SK-MEL-5 (cell line): ENCODE measurements at places on chromosomes 4 and X. TPM values are rescaled to one million over a fixed set of nuclear protein-coding genes. Genes with fewer than 3 reads are reported as not detected.

Gene GPC3
- total RNA-seq = 0.16 TPM in 1 of 2 replicates, not detected in the other

Gene C4orf50
- 0.03 TPM in 2 replicates for total RNA-seq

Gene GPRASP1
- 0.48 and 0.83 TPM in 2 replicates for total RNA-seq

Gene SMIM9
- total RNA-seq = not detected in 2 replicates

Gene CXCL10
- total RNA-seq = not detected in 2 replicates

DNA sequence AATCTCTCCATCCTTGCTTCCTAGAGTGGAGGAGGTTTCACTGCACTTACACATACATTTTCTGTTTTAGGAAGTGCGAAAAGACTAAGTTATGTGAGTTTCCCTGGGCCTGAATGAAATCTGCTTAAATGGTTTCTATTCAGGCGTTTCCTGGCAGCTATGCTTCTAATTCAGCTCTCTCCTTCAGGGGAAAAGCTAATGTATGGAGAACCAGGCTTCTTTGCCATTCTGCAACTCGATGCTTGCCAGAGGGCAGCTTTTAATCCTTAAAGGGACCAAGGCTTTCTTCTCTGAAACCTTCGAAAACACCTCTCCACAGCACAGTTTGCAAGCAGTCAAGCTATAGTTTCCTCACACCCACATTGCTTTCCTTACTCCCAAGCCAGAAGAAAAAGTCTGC lies 89.5 kb upstream of the ARX start:
- no peak for DNase-seq

GRCh38 chrX:127943571-127943970 lies 108.6 kb downstream of the ACTRT1 start:
- DNase-seq = no peak

GRCh38 chrX:105738162-105738561 lies 84.2 kb upstream of the NRK start:
- no peak for DNase-seq

DNA sequence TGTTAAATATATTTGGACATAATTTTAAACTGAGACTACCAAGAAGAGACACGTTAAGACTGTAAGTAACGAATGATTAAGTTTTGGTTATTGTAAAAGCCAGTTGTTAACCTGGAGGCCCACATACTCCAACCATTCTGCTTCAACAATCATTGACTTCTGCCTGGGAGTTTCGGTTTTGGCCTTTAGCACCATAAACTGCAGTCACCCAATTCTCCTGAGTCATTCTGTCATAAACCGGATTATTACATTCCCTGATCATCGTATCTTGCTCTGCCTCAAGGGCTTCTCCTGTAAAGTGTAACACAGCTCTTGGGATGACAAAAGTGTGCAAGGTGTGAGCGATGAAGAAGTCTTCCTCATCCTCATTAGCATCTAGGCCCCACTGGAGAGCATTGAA lies 46.9 kb upstream of the PABPC1L2A start:
- no peak for DNase-seq

- no peak for DNase-seq
These were observed 35.5 kb upstream of the SMAD1 start for GRCh38 chr4:145446184-145446583.

DNA sequence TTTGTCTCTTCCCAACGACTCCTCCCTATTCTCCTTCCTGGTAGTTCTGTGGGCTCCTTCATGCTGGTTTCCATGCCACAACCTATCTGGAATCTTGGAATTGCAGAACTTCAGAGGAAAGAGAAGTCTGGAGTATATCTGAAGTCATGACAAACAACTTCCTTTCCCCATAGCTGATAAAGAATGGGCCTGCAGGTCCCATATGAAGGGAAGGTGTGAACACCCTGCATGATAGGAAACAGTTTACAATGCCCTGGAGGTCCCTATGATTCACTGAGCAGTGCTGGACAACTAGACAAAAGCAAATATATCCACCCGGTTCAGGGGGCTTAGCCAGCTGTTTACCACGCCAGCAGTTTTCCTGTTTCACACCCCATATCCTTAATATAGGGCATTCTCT lies 19.4 kb downstream of the FAM9C start:
- DNase-seq = no peak

- DNase-seq = peak; percentile 59
These were observed 390.1 kb downstream of the ANKRD50 start for GRCh38 chr4:124322234-124323065.

GRCh38 chr4:174198828-174199227 lies 84.6 kb downstream of the FBXO8 start:
- DNase-seq = peak; percentile 17

- DNase-seq = peak; percentile 27
These were observed 106.7 kb upstream of the PRKX start for GRCh38 chrX:3820167-3820566.

GRCh38 chr4:175540151-175540550 lies 271.9 kb downstream of the GPM6A start:
- DNase-seq = no peak

GRCh38 chrX:41022566-41022965 lies 62.7 kb upstream of the USP9X start:
- DNase-seq = peak; percentile 50

GRCh38 chr4:85128246-85129204 lies 162.0 kb upstream of the WDFY3 start:
- no peak for DNase-seq

DNA sequence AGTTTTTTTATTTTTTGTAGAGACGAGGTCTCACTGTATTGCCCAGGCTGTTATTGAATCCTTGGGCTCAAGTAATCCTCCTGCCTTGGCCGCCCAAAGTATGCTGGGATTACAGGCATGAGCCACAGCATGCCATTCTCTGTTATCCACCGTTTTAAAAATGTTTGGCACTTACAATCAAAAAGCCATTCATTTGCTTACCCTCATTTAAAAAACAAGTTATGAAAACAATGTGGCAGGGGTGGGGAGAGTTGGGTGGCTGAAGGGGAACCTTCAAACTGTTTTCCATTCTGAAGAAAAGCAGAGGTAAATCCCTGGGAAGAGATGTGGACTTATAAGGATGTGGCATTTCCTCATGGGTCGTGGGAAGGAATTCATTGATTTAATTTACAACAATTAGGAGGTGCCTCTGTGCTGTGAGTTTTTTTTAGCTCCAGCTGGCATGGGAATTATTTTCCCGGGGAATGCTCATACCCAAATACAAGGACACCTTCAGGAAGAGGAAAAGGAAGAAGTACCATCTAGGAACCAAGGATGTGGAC lies 103.5 kb downstream of the MID1 start:
- no peak for DNase-seq

DNA sequence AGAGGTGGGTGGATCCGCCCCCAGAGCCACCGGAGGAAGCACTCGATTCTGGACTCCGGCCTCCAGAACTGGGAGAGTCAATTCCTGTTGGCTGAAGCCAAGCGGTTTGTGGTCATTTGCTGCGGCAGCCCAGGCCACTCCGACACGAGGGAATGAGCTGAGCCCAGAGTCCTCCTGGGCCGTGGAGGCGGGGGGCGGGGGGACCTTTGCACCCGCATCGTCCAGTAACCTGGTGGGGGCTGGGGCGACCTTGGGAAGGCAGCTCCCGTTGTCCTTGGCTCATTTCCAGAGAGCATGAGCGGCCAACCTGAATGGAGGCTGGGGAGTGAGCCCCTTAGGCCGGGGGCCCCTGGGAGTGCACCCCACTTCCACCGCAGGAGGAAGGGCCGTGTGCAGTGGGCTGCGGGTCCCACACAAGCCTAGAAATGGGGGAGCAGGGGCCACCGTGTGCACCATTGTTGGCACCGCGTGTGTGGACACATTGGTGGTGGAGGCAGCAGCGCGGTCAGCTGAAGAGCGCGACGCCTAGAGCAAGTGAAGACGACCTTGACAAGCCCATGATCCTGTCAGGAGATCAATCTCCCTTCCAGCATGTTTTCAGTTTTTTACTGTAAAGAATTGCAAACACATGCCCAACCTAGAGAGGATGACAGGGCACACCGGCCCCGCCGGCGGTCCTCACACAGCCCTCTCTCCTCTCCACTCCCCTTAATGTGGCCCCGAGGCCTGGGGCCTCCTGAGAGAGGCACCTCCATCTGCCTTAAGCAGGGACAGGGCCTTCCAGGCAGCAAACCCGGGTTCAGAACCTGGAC lies 19.9 kb upstream of the DUSP9 start:
- no peak for DNase-seq

DNA sequence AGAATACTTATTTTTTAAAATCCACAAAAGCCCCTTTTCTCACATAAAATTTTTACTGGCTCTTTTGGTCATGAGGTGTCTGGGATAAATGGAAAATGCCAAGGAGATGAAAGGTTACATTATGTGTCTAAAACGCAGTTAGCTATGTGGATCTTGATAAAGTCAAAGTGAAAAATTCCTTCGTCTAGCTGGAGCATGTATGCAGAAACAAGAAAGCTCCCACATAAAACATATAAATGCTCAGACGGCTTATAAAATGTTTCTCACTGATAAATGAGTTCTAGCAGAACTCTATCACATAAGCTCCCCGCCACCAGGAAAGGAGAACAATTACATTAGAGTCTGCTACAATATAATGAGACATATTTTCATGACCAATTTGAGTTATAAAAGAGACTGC lies 83.8 kb downstream of the TBC1D9 start:
- peak; percentile 70 for DNase-seq

GRCh38 chrX:98422536-98422935 lies 1538.8 kb downstream of the RPA4 start:
- no peak for DNase-seq

DNA sequence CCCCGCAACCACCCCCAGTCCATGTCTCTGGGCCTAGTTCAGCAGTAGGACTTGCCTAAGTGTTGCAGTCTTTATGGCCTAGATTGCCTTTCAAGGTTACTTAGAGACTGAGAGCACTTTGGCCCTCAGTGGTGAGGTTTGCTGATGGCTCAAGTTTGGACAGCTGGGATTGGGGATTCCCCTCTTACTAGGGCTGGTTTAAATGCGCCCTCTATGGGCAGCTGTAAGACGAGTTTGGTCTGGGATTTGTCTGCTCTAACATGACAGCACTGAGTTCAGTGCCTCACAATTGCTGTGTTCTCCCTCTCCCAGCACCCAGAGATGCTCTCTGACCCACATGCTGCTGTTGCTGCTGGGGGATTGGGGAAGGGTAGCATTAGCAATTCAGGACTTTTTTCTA lies 23.1 kb downstream of the DACH2 start:
- DNase-seq = peak; percentile 72

DNA sequence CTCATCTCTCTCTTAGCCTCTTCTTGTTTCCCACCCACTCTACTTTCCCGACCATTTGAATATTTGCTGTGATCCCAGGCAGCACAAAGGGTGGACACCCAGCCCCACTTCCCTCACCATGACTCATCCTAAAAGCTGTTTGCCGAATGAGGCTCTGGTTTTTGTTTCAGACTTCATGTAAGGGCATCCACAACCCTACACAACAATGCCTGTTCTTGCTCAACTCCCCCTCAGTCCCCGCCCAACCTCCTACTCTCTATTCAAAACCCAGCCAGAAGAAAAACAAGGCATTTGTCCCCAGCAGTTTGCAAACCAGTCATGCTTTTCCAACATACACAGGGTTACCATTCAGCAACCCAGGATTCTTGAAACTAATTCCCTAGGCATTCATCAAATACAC lies 516.5 kb upstream of the CNKSR2 start:
- no peak for DNase-seq

DNA sequence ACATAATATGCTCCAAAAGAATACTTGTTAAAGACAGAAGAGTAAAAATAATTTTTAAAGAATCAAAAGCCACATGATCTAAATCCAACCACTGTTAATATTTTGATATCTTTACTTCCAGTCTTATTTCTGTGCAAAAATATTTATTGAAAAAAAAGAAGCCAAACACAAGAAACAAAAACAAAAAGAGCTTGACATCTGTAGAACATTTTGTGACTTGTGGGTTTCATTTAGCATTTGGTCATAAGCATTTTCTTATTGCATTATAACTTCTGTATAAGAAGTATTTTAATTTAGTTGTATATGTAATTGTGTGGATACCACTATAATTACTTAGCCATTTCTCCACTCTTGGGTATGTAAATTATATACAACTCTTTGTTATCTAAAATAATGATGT lies 63.1 kb downstream of the DIPK2B start:
- no peak for DNase-seq
